Fibroblast of skin of left biceps (primary cell): ENCODE measurements at places on chromosomes 1 and 21.

- DNase-seq, result no peak
Measured at GRCh38 chr1:184492536-184492935, 105.7 kb downstream of the C1orf21 start.

DNA sequence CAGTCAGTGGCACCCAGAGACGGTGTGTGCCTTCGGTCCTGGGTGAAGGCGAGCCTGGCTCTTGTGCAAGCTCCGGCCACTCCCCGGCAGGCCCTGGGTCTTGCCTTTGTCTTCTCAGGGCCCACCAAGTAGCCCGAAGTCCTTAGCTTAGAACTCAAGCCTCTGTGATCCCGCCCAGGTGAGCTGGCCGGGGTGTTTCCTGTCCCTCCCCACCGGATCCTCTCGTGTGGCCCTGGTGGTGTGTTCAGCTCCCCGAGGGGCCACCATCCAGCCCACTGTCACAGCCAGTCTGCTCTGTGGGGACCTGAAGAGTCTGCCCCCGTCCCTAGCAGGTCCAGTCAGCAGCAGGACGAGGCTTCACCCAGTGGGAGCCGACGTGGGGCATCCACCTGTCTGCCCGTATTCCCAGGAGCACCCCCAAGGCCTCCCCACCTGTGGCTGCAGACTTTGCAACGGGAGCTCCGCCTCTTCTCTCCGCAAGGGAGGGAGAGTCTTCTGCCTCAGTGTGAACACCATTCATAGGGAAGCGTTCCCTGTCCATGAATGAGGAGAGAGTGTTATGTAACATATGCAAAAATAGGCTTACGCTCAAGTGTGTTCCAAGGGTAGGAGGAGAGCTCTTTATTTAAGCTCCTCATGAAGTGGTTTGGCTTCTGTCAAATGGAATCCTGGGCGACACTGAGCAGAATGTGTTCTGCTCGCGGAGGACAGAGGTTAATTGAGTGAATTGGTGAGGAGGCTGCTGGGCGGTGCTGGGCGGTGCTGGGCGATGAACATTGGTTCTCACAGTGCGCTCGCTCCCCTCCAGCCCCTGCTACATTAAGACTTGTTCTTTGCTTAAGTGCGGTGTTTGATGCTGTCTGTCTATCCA lies 108.9 kb downstream of the CRYAA start:
- DNase-seq, result no peak

GRCh38 chr1:205568135-205568468 lies 63.6 kb downstream of the CDK18 start:
- no peak for DNase-seq

DNA sequence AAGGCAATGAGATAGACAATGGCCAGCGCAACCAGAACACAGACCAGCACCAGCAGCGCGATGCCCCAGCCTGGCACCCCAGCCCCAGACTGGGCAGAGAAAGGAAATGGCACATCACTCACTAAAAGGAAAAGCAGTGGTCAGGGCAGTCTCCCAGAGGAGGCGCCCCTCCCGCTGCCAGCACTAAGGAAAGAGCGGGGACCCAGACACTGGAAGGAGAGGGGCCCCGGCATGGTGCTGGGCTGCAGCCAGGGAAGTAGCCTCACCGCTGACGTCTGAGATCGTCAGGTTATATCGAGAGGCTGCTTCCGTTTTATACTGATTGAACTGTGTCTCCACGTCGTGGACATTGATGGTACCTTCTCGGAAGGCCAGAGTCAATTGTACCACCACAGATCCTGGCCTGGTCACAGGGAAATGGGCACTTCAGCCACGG lies 13.8 kb downstream of the TRIM46 start:
- no peak for DNase-seq

- no peak for DNase-seq
Measured at GRCh38 chr1:216422821-216423520, at the start of gene USH2A. Gene USH2A, minus strand, starts transcription at chr1:216423448. Its CDS starts 1,112 bp downstream, at chr1:216422336.

- no peak for DNase-seq
Measured at GRCh38 chr1:180498594-180498993, 3.8 kb downstream of the ACBD6 start.

- peak; percentile 60 for DNase-seq
Measured at GRCh38 chr1:25031966-25032667, 102.0 kb upstream of the RUNX3 start.

- no peak for DNase-seq
Measured at GRCh38 chr21:19029816-19030215, 626.2 kb upstream of the TMPRSS15 start.

DNA sequence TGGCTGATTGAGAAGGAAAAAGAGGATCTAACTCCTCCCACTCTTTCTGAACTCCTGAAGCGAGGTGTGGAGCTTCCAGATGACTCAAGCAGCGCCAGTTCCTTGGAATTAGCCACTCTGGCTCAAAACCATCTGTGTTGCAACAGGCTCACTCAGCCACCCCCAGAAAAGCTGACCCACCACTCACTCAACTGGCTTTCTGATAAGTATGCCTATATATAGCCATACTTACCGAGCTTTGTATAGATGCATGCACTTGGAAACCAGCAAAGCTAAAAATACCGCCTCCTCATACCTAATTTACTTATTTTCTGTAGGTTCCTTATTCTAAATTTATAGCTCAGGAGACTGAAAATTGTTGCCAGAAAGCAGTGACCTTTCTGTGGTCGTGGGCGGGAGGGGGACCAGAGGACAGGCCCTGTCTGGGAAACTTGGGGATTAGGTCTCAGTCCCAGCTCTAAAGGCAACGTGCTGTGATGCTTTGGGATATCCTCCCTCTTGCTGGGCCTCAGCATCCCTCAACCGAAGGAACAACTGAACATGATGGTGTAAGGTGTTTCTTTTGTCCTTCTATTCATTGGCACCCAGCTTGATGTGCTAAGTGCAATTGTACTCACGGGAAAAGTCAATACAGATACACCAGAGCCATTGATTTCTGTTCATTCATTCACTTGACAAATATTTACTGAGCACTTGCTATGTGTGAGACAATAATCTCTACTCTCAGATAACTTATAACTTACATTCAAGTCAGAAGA lies 65.7 kb downstream of the NENF start:
- peak; percentile 62 for DNase-seq

DNA sequence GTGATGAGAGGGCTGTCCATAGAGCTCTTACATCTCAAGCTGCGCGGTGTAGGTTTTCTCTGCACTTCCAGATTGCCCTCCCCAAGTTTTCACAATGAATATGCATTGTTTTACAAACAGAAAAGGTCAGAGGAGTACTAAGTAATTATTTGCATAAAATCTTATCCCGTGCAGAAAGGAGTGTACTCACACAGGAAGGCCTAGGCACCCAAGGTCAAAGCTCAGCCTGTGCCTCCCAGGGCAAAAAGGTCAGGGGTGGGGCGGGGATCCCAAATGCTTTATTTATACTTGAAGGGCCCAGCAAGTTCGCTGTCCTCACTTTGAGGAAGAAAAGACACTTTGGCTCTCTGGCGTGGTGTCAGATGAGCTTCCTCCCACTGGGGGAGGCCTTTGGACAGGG lies 10.3 kb upstream of the KCNE1 start:
- DNase-seq, result no peak

- no peak for DNase-seq
Measured at GRCh38 chr21:39430457-39430856, 15.1 kb downstream of the LCA5L start.

DNA sequence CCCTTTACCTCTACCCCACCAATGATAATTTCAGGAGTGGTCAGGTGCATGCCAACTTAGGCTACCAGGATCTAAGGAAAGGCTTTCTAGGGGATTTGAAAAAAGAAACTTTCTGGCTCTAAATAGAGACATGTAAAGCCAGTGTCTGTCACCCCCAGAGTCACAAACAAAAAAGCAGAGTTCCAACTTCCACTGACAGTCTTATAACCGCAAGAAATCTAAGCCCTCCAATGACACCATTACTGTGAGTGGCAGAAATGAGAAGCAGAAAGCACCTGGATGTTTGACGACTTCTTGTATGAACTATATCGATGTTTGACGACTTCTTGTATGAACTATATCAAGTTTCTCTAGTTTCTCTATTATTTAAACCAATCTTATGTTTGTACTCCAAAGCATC lies 6.0 kb downstream of the DENND1B start:
- no peak for DNase-seq

DNA sequence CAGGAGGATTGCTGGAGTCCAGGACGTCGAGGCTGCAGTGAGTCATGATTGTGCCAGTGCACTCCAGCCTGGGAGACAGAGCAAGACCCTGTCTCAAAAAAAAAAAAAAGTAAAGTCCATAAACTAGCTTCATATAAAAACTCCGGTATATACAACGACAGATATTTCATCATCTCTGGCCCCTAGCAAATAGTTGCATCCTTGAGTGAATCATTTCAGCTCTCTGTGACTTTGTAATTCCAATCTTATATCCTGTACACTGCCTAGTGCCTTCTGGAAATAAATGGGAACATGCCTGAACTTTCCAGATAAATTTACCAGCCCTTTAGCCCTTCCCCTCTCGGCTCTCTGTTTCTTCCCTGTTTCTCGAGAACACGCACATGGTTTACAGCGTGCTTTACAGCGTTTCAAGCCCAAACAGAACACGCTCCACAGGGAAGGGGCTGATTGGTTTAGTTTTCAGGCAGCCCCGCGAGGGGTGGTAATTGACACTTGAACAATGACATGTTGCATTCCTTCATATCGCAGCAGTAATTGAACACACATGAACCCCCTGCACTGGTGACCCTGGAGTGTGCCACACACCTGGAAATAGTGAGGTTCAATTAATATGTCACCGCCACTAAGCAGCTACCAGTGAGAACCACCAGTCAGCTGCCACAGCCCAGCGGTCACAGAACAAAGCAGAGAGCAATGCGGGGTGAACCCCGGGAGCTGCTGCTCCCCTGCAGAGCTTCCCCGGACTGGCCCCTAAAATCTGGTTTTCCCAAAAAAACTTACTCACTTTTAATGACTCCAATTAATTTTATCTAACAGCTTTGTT lies 35.7 kb upstream of the SIM2 start:
- DNase-seq, result peak; percentile 18

GRCh38 chr1:210597555-210598134 lies 268.9 kb downstream of the HHAT start:
- DNase-seq, result peak; percentile 83

GRCh38 chr21:37742115-37742514 lies 174.1 kb downstream of the KCNJ6 start:
- DNase-seq, result no peak

GRCh38 chr1:176055398-176055797 lies 151.7 kb downstream of the COP1 start:
- DNase-seq, result no peak

- DNase-seq, result no peak
Measured at GRCh38 chr1:243454328-243454997, 198.6 kb downstream of the SDCCAG8 start.

GRCh38 chr1:53535846-53536245 lies 76.6 kb downstream of the DMRTB1 start:
- DNase-seq, result no peak

GRCh38 chr1:231211005-231211857 lies 29.8 kb upstream of the GNPAT start:
- peak; percentile 24 for DNase-seq

- DNase-seq, result peak; percentile 72
Measured at GRCh38 chr1:18945401-18945849, 11.1 kb downstream of the IFFO2 start.

DNA sequence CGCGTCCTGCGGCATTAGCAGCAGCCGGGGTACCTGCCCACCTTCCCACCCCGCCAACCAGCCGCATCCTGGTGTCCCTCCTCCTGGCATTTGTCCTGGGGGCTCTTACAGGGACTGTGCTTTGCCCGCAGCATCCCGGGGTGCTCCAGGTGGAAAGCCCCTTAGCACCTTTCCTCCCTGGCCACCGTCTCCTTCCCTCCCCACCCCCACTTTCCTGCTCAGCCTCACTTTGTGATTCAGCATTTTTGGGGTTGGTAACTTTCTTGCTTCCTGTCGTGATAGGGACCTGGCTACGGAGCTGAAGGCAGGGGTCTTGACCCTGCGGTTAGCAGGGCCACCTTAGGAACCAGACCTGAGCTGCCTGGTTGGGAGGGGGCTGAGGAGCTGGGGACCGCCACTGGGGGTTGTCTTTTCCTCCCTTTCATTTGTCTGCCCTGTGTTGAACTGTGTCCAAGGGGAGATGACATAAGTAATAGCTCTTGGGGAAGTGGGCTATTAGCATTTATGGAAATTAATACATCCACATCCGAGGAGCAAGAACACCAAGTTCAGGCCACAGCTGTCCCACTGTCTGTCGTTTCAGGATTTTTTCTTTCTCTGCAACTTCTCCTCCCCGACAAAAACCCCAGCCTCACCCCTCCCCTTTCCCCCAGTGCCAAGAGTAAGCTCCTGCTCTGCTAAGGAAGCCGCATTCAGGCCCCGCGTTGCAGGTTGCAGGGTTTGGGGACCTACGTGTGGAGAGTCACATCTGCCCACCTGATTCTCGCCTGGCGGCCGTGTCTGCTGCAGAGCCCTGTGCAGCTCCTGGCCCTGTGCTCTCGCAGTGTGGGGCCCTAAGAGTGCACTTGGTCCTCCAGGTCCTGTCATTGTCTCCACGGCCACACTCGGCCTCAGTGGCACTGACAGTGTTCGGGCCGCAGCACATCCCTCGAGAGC lies 1.6 kb upstream of the NPHP4 start:
- DNase-seq, result no peak

GRCh38 chr1:58576727-58577653 lies at the start of gene TACSTD2:
Gene TACSTD2, minus strand, starts transcription at chr1:58577252. Its CDS starts 96 bp downstream, at chr1:58577156.
- no peak for DNase-seq

- no peak for DNase-seq
Measured at GRCh38 chr1:236343246-236343870, 50.7 kb upstream of the EDARADD start.

DNA sequence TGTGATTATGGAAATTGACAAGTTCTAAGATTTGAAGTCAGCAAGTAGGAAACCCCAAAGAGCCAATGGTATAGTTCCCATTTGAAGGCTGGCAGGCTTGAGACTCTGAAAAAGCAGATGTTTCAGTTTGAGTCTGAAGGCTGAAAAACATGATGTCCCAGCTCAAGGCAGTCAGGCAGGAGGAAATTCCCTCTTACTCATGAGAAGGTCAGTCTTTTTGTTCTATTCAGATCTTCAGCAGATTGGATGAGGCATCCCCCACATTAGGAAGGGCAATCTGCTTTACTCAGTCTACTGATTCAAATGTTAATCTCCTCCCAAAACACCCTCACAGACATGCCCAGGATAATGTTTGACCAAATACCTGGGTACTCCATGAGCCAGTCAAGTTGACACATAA lies 372.5 kb upstream of the ST6GALNAC5 start:
- DNase-seq, result no peak

- no peak for DNase-seq
Measured at GRCh38 chr21:42387164-42387563, 8.7 kb downstream of the TMPRSS3 start.

DNA sequence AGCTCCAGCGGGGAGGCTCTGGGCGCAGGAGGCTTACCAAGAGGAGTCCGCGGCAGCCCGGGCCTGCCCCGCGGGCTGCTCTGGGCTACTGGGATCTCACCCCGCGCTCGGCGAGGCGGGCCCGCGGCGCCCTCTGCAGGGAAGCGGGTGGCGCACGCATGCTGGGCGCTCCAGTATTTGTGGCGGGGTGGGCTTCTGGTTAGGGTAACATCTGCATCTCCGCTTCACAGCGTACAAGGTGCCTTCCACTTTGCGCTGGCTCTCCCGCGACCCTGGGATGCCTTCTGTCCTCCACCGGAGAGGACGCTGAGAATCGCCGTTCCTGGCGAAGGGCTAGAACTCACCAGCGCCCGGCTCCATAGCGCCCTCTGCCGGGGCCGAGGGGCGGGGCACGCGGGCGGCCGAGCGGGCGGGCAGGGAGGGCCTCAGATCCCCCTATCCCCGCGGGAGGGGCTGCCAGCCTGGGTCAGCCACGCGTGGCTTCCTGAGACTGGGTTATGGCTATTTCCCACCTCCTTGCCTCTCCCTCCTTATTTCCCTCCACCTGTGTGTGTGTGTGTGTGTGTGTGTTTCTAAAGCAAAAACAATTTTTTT lies 46.6 kb upstream of the CTBS start:
- peak; percentile 41 for DNase-seq
